ENCODE measurements at places on chromosomes 2 and 18.
A peak's percentile ranks its signal among the peaks of the same experiment; 100 is the strongest.

DNA sequence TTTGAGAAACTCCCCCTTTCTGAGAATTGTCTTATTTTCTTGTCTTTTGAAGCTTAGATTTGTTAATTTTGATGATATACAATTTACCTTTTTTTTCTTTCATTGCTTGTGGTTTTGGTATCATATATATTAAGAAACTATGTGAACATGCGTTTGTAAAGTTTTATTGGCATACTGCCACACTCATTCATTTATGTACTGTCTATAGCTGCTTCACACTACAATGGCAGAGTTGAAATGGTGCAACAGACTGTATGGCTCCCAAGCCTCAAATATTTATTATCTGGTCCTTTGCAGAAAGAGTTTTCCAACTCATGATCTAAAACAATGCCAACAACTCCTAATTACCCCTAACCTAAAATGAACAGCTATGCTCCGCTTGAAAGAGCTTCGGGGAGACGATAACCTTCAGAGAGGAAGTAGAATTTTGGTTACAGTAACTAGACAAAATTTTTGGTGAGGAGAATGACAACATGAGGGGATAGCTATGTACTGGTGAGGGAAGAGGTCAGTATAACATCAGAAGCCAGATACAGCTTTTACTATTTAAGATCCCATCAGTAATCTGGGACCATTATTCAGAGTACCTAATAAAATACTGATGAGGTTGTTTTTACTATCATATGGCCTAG, 16.1 kb downstream of the PPP3R1 start:
- no peaks in the 10 kb centered on the region for H3K4me1 ChIP-seq
- no peaks in the 10 kb centered on the region for H3K36me3 ChIP-seq
- no peak overlapping the region for H3K4me3 ChIP-seq
- DNase-seq = no peak

DNA sequence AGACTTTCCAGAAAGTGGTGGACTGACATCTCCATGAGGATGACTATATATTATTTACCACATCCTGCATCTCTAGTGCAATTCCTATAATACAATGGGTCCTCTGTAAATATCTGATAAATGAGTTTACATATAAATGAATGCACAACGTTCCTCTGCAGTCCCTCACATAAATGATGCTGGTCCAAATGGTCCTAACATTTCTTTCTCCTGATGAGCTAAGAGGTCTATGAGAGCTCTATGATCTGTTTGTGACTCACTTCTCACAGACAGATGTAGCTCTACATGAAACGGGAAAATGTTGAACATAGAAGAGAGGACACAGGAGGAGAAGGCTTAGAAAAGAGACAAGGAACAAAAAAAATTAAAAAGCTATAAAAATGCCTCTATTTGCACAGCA, 201.2 kb upstream of the PIK3C3 start:
- no peaks in the 10 kb centered on the region for H3K4me1 ChIP-seq
- no peaks in the 10 kb centered on the region for H3K27me3 ChIP-seq
- no peaks in the 10 kb centered on the region for H3K36me3 ChIP-seq
- H3K27ac ChIP-seq = no peak overlapping the region
- no peak for DNase-seq

- no peak for DNase-seq
- no peak overlapping the region for H3K27ac ChIP-seq
- H3K36me3 ChIP-seq = no peaks in the 10 kb centered on the region
- no peaks in the 10 kb centered on the region for H3K4me1 ChIP-seq
- no peak overlapping the region for H3K4me3 ChIP-seq
Measured at GRCh38 chr2:36809069-36809445, 112.5 kb downstream of the VIT start.

DNA sequence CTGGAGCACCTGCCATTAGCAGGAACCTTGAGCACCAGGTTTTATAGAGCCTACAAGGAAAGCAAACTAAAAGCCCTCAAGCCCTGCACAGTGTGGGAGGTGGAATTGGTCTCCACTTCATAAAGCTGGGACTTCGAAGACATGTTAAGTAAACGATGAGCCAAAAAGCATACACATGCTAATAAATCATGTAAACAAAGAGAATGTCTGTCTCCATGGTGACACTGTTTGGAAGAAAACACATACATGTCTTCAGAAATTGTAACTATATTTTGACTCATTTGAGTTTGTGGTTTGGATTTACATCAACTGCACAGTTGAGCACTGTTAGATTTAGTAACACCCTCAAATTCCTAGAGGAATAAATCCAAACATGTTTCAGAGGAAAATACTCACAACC, 978.5 kb upstream of the LRRTM1 start:
- H3K27ac ChIP-seq = no peak overlapping the region
- DNase-seq = no peak
- H3K27me3 ChIP-seq = no peaks in the 10 kb centered on the region
- no peaks in the 10 kb centered on the region for H3K36me3 ChIP-seq

DNA sequence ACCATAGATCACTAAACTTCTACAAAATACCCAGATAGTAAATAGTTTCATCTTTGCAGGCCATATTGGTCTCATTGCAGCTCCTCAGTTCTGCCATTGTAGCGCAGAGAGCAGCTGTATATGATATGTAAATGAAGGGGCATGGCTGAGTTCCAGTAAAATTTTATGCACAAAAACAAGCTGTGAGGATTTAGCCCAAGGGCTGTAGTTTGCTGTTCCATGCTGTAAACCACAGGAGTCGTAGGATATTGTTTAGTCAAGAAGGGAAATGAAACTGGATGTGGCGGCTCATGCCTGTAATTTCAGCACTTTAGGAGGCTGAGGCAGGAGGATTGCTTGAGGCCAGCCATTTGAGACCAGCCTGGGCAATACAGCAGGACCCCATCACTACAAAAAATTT, 83.0 kb downstream of the MGAT5 start:
- H3K36me3 ChIP-seq = no peaks in the 10 kb centered on the region
- no peaks in the 10 kb centered on the region for H3K4me1 ChIP-seq
- DNase-seq = no peak
- H3K27me3 ChIP-seq = no peaks in the 10 kb centered on the region

DNA sequence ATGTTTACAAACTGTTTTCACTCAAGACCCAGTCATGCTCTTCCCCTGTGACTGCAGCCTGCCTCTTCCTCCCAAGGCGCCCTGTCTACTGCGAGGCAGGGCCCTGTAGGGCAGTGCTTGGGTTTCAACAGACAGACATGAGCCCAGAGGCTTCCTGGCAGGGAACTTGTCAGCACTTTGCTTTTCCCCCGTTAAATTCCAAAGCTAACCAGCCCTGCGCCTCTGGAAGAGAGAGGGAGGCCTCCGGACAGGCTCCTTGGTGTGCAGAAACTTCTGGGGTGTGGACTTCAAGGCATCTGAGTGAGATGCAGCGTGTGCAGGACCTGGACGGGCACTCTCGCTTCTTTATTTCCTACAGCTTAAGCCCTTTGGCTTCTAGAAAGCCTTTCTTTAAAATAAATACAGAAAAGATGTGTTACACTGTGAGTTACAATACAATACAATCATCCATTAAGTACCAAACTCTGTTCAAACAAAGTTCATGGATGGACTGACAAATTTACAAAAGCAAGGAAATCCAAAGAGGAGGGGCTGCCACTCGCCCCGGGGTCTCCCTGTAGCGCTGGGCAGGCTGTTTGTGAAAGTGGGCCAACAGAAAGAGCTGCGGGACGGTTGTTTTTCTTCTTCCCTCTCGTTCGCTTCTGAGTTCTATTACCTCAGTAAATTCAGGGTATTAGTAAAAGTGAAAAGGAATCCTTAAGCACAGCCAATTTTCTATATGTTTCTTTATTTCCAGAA, 8.8 kb upstream of the ZNF516 start:
- no peak overlapping the region for H3K4me3 ChIP-seq
- H3K4me1 ChIP-seq = no peaks in the 10 kb centered on the region
- H3K27me3 ChIP-seq = no peaks in the 10 kb centered on the region
- H3K36me3 ChIP-seq = no peaks in the 10 kb centered on the region
- H3K27ac ChIP-seq = no peak overlapping the region

GRCh38 chr2:195503208-195503607, 153.8 kb upstream of the SLC39A10 start:
- no peak for DNase-seq
- no peaks in the 10 kb centered on the region for H3K27me3 ChIP-seq
- no peaks in the 10 kb centered on the region for H3K4me1 ChIP-seq
- H3K4me3 ChIP-seq = no peak overlapping the region

GRCh38 chr2:218865396-218865795, 5.8 kb downstream of the WNT6 start:
- no peaks in the 10 kb centered on the region for H3K36me3 ChIP-seq
- H3K4me1 ChIP-seq = no peaks in the 10 kb centered on the region
- no peak for DNase-seq

GRCh38 chr18:55268151-55268601, 308.9 kb upstream of the CCDC68 start:
- no peak overlapping the region for H3K27ac ChIP-seq
- peaks cover 41% of the 10 kb centered on the region for H3K4me1 ChIP-seq
- H3K4me3 ChIP-seq = no peak overlapping the region

GRCh38 chr18:10660179-10660884, 134.5 kb downstream of the NAPG start:
- H3K4me3 ChIP-seq = no peak overlapping the region
- H3K27me3 ChIP-seq = no peaks in the 10 kb centered on the region
- DNase-seq = peak; percentile 73
- H3K27ac ChIP-seq = peak overlapping the region; percentile 21

GRCh38 chr18:76370686-76371085, 124.4 kb downstream of the ZNF516 start:
- H3K27me3 ChIP-seq = no peaks in the 10 kb centered on the region
- no peaks in the 10 kb centered on the region for H3K4me1 ChIP-seq
- no peak overlapping the region for H3K4me3 ChIP-seq

DNA sequence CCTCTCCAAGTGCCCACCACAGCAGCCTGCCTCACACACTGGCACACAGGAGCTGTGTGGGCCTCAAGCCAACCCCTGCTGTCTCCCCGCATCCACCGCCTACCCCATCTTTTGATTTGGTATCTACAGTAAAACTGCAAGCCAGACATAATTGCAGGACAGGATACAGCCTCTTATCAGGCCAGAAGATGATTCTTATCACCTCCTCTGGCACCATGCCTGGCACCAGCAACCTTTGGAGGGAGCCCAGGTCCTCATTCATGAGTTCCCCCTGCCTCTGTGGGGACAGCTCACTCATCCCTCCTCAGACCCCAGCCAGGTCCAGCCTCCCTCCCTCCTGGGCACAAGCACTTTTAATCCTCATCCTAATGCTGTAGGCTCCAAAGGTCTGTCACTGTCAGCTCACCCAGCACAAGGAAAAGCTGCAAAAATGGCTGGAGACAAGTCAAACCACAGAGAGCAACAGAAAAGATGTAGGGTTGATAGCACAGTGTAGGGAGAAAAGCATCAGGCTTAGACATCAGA, 9.7 kb downstream of the RAB11FIP5 start:
- H3K36me3 ChIP-seq = no peaks in the 10 kb centered on the region
- H3K27ac ChIP-seq = no peak overlapping the region
- H3K4me3 ChIP-seq = no peak overlapping the region
- no peaks in the 10 kb centered on the region for H3K4me1 ChIP-seq

DNA sequence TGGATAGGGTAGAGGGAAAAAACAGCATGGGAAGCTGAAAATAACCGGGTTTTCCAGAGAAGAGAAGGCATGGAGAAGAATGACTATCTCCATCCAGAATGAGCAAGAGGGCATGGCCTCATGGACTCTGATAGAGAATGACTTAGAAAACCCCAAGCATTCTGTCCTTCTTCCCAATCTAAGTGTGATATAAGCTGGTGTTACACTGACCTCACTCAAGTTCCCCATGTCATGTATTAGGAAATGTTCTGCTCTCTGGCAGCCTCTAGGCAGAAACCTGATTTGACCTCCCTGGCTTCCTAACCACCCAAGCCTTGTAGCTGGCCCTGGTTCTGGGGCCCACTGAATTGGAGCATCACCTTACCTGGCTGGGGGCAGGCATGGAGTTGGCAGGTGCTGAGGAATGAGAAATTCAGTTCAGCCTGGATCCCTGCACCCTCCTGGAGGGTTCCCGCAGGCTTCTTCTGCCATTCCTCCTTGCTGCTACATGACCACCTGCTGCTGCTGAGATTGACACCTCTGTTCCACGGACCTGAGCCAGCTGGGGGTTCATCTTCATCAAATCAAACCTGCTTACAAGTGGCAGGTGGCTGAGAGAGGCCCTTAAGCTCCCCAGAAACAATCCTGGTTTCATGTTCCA, 5.2 kb upstream of the SIGLEC15 start:
- H3K27me3 ChIP-seq = no peaks in the 10 kb centered on the region
- no peak overlapping the region for H3K4me3 ChIP-seq
- no peaks in the 10 kb centered on the region for H3K36me3 ChIP-seq
- DNase-seq = no peak

GRCh38 chr2:37244017-37244416, 12.6 kb downstream of the NDUFAF7 start:
- no peak overlapping the region for H3K4me3 ChIP-seq
- no peak for DNase-seq
- H3K36me3 ChIP-seq = peaks cover 40% of the 10 kb centered on the region

DNA sequence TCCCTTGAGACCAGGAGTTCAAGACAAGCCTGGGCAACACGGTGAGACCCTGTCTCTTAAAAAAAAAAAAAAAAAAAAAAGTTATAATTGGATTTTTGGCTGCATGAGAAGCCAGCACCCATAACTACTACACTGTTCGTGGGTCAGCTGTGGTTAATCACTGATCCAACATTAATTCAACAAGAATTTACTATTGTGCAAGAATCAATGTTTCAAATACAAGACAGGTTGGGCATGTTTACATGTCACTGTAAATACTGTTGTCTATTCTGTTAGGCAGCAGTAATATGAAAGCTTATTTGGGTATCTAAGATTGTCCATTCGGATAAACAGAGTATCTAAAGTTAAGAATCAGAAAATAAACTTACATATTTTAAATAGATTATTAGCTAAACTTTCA, 62.3 kb downstream of the ESCO1 start:
- H3K27me3 ChIP-seq = no peaks in the 10 kb centered on the region
- peaks cover 29% of the 10 kb centered on the region for H3K36me3 ChIP-seq
- H3K27ac ChIP-seq = no peak overlapping the region
- H3K4me3 ChIP-seq = no peak overlapping the region
- DNase-seq = no peak

GRCh38 chr18:10965119-10965518, 184.2 kb downstream of the PIEZO2 start:
- H3K27ac ChIP-seq = no peak overlapping the region
- no peaks in the 10 kb centered on the region for H3K27me3 ChIP-seq
- no peaks in the 10 kb centered on the region for H3K4me1 ChIP-seq
- no peak for DNase-seq
- H3K4me3 ChIP-seq = no peak overlapping the region

- no peaks in the 10 kb centered on the region for H3K27me3 ChIP-seq
- peak; percentile 48 for DNase-seq
- H3K4me1 ChIP-seq = no peaks in the 10 kb centered on the region
- H3K36me3 ChIP-seq = peaks cover 5% of the 10 kb centered on the region
- H3K27ac ChIP-seq = no peak overlapping the region
Measured at GRCh38 chr18:9735238-9735637, 27.1 kb downstream of the RAB31 start.

- no peak for DNase-seq
- H3K36me3 ChIP-seq = no peaks in the 10 kb centered on the region
- no peak overlapping the region for H3K27ac ChIP-seq
- H3K4me1 ChIP-seq = no peaks in the 10 kb centered on the region
Measured at GRCh38 chr2:199148076-199148845, 309.5 kb downstream of the SATB2 start.
